NB4 (cell line): ENCODE measurements at places on chromosomes 6 and 20.
A peak's percentile ranks its signal among the peaks of the same experiment; 100 is the strongest.

DNA sequence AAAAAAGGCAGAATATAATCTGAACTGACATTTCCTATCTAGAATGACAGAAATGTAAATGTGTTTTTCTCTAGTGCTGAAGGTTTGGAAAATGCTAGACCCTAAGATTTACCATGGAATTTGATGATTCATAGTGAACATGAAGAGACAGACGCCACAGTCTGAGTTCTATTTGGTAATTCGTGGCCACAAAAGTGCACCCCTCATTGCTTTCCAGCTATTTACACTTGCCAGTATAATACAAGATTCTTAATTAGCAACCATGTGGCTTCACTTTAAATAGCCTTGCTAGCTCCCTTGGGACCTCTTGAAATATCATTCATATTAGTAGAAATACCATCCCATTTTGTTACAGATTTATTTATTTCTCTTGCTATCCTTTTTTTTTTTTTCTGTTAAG lies 636.8 kb downstream of the PRKN start:
- DNase-seq, result no peak

GRCh38 chr6:14072084-14072483 lies 45.5 kb upstream of the CD83 start:
- no peak for DNase-seq

- DNase-seq, result no peak
Measured at GRCh38 chr20:391041-391711, 10.6 kb downstream of the TRIB3 start.

GRCh38 chr6:107819964-107820337 lies 4.2 kb downstream of the SCML4 start:
- no peak for DNase-seq

DNA sequence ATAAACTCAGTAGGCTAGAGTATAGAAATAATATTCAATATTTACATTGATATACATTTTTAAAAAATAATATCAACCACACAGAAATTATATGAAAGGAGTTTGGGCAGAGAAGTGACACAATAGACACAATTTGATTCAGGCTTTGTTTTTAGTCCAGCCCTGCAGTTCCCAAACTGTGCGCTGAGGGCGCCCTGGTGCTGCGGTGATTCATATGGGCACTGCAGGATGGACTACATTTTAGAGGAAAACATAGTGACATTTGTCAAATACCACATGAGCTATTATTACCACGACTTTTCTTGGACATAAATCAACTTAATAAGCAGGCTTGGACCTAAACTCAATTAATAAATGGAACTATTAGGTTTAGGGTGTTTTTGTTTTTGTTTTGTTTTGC lies 364.3 kb upstream of the ID4 start:
- peak; percentile 5 for DNase-seq

DNA sequence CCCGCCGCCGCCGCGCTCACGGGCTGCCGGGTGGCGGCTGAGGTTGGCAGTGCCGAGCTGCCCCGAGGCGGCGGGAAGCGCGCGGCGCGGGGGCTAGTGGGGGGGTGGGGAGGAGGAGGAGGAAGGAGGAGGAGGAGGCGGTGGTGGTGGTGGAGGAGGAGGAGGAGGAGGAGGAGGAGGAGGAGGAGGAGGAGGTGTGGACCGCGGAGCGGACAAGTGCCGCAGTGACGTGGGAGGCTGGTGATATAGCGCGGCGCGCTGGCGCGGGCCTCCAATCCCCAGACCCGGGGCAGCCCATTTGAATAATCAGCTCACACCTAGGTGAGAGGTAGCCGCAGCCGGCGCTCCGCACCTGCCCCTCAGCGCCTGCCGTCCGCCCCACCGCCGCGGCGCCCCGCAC lies at the start of gene FOXA2:
TSS of gene FOXA2 (minus strand) at position 51 of the 400 bp plus-strand sequence. CDS start 294 bp downstream, outside the sequence.
- no peak for DNase-seq

DNA sequence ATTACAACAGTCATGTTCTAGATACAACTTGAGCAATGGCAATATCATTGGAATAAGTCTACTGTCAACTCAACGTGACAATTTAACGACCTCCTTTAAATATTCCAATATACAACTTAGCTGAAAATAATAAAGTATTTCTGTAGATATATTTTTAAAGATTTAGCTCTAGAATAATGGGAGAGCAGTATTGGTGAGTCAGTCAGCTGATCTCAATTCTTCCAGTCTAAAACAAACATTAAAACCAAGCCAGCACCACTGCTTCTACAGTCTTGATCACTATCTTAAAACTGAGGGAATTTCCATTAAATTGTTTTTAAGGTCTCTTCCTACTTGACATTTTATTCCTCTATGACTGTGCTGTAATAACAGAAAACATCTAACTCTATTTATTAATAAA lies 38.2 kb downstream of the NOL7 start:
- no peak for DNase-seq

GRCh38 chr6:53556986-53557715 lies 12.2 kb upstream of the GCLC start:
- DNase-seq, result no peak

GRCh38 chr20:3167738-3168078 lies 5.6 kb downstream of the LZTS3 start:
- no peak for DNase-seq

DNA sequence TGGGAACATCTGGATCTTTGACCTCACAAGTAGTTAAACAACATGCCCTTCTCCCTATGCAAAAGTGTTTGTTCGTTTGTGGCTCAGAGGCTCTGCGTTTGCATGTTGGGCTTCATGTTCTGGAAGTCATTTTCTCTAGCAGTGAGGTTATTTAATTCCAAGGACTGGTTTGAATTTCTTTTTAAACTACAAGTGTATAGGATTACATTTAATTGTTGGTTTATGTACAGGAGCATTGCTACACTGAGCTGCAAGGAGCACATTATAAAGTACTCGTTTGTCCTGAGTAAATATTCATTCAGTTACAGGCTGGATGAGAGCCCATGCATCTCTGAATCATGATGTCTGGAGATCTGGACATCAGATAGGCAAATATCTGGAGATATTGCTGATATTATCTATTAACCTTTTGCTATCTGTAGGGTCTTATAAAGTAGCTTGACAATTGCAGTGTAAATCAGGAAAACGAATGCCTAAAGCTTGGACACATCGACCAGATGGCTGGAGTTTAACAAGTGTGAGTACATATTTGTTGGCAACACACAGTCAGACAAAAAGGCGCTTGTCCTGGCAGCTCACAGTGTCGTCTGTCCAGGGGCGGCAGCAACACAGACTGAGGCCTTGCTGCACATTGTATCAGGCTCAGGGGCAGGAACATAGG lies 84.6 kb downstream of the PDE7B start:
- no peak for DNase-seq

- peak; percentile 95 for DNase-seq
Measured at GRCh38 chr20:63653041-63653973, at the start of gene STMN3. Gene STMN3, minus strand, starts transcription at chr20:63653424. Its CDS starts 79 bp downstream, at chr20:63653345.

DNA sequence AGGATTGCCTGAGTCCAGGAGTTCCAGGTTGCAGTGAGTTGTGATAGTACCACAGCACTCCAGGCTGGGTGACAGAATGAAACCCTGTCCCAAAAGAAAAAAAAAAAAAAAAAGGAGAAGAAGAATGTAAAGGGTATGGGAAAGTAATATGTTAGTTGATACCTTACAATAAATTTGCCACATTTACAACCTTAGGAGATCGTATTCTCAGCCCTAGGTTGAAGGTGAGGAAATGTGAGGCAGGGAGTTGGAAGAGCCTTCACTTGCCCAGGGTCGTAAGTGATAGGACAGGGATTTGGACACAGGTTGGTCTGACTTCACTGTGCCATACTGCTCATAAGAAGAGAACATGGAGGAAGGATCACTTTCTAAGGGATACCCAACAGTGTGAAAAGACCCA lies 68.6 kb downstream of the BMP6 start:
- DNase-seq, result no peak

- DNase-seq, result no peak
Measured at GRCh38 chr6:118755941-118756646, 104.7 kb upstream of the CEP85L start.

- DNase-seq, result peak; percentile 74
Measured at GRCh38 chr6:158737710-158738615, 81.2 kb downstream of the EZR start.

- DNase-seq, result no peak
Measured at GRCh38 chr6:155201461-155202226, 62.2 kb upstream of the CLDN20 start.

GRCh38 chr20:19508449-19508848 lies 249.6 kb upstream of the RIN2 start:
- no peak for DNase-seq

- no peak for DNase-seq
Measured at GRCh38 chr20:3813848-3814581, 6.3 kb upstream of the AP5S1 start.

GRCh38 chr20:53870426-53871315 lies 199.7 kb downstream of the BCAS1 start:
- no peak for DNase-seq
